ENCODE measurements at places on chromosomes 7 and 10.

DNA sequence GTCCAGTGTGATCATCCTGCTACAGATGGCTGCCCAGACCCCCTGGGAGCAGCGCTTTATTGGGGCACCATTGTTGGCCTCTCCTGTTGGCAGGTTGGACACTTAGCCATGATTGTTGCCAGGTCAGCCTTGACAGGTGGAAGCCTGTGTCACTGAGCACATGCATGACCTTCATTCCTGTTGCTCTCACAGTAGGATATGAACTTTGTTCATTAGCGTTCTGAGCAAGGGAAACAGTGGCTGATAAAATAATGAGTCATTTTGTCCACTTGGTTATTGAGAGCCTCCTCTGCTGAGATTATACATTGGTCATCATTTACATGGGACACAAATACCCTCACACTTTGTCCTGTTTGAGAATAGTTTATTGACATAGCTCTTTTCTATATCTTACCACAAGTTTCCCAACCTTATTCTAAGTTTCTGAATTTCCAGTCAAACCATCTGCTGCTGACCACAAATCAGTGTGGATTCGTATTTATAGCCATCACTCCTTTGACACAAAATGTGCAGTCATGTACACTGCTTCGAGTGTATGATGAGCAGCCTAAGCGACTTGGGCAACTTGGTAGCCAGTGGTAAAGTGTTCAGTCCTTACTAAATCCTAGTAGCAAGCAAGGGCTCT, 102.6 kb downstream of the TPST1 start:
- no peak for DNase-seq

- DNase-seq = no peak
Observed at GRCh38 chr7:93574646-93575554, at the start of gene CALCR. CALCR (minus strand) TSS chr7:93574724; CDS start chr7:93486981, 87,743 bp downstream.

DNA sequence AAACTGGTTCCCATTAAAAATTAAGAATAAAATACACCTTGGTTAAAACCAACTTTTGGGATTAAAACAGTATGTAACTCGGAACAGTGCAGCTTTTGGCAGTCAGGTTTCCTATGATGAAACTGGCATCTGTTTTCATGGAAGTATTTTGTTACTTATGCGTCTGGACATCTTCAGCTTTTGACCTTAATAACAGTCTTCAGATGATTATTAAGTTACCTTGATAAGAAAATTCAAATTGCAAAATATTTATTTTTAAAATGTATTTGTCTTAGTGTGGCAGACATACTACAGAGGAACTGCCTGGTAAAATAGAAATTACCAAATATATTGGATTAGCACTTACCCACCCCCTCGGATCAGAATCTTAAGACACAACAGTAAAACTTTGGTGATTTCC, 100.0 kb downstream of the ITGB8 start:
- DNase-seq = no peak

GRCh38 chr10:78390817-78391216, 357.2 kb downstream of the RPS24 start:
- no peak for DNase-seq

DNA sequence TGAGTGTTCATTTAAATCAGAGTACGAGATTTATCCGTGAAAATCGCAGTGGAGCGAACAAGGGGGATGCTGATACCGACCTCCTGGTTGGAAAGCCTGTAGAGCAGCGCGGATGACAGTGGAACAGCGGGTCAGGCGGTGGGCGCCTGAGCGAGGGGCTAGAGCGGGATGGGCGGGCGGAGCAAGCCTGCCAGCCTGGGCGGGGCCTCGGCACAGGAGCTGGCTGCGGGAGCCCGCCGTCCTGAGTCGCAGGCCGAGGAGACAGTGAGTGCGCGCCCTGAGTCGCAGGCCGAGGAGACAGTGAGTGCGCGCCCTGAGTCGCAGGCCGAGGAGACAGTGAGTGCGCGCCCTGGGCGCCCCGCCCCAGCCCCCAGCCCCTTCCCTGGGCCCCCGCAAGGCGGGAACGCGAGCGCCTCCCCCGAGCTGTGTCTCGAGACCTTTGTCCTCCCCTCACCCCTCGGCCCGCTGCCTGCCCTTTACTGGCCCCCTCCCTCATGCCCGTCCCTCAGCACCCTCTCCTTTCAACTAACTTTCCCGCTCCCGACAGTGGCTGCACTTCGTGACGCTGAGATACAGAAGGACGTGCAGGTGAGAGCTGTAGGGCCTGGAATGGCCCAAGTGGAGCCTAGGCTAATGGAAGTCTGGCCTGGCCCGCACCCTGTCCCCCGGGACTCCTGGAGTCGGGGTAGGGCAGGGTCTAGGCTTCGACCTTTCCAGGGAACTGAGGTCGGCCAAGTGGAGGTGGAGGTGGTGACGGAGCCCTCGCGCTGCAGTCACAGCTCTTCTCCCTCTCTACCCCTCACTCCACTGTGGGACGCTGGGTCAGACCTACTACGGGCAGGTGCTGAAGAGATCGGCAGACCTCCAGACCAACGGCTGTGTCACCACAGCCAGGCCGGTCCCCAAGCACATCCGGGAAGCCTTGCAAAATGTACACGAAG, at the start of gene AS3MT:
TSS of gene AS3MT (plus strand) at position 213 of the 941 bp plus-strand sequence. CDS start at position 336, 123 bp downstream.
- no peak for DNase-seq

DNA sequence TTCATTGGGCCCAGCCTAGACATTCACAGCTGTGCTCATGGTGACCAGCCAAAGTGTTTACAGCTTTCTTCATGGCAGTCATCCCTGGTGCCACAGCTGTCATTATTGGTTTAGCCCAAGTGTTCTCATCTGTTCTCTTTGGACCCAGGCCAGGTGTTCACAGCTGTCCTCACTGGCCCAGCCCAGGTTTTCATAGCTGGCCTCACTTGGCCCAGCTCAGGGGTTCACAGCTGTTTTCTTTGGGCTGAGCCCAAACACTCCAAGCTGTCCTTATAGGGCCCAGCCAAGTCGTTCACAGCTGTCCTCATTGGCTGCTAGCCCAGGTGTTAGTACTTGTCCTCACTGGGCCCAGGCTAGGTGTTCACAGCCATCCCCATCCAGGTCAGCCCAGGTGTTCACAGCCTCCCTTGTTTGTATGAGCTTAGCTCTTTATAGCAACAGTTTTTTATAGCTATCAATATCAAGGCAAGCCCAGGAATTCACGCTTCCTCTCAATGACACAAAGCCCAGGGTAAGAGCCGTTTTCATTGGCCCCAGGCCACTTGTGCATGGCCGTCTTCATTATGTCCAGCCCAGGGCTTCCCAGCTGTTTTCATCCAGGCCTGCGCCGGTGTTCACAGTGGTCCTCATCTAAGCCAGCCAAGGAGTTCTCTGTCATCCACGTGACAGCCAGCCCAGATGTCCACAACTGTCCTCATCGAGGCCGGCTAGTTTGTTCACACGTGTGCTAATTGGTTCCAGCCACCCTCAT, 11.6 kb downstream of the FRG2B start:
- no peak for DNase-seq

- no peak for DNase-seq
Observed at GRCh38 chr7:70014472-70015177, 416.4 kb downstream of the AUTS2 start.

All from amniotic stem cell (primary cell).